ENCODE measurements at places on chromosomes 12 and 14.

GRCh38 chr12:75483431-75483830 is 2.9 kb downstream of the GLIPR1 start:
- DNase-seq, result no peak

- no peak for DNase-seq
Observed at GRCh38 chr14:21244544-21244943, 24.7 kb downstream of the HNRNPC start.

DNA sequence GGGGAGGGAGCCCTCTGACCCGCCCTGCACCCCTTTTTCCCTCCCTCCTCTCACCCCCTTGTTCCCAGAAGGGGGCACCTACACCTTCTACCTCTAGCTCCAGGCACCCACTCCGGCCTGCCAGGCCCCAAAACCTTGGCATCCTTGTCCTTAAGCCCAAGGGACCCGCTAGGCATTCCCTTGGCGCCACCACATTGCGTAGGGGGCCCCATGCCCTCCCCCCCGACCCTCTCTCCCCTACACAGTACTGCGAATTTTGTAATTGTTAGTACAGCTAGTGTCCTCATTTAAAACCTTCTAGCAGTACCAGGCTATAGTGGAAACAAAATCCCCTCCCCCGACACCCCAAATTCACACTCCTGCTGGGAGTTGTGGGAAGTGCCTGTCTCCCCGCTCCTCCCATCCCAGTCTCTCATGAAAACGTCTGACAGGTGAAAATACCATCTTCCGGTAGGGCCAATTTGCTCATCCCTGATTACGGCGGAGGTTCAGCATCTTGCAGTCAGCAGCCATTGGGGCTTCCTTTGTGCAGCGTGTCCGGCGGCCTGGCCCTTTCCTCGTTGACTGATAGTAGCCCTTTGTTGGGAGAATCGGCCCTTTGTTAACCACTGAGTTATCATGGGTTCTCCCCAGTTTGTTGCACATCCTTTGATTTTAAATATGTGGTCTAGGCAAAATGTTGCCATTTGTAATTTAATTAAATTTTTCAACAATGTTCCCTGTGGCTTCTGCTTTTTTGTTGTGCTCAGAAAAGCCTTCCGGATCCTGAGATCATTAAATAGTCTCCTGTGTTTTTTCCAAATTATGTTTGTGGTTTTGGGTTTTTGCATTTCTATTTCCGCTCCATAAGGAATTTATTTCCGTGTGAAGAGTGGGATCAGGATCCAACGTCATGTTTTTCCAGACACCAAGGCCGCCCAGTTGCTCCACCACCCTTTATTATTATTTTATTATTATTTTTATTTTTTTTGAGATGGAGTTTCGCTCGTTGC is 7.9 kb upstream of the CEP170B start:
- no peak for DNase-seq

DNA sequence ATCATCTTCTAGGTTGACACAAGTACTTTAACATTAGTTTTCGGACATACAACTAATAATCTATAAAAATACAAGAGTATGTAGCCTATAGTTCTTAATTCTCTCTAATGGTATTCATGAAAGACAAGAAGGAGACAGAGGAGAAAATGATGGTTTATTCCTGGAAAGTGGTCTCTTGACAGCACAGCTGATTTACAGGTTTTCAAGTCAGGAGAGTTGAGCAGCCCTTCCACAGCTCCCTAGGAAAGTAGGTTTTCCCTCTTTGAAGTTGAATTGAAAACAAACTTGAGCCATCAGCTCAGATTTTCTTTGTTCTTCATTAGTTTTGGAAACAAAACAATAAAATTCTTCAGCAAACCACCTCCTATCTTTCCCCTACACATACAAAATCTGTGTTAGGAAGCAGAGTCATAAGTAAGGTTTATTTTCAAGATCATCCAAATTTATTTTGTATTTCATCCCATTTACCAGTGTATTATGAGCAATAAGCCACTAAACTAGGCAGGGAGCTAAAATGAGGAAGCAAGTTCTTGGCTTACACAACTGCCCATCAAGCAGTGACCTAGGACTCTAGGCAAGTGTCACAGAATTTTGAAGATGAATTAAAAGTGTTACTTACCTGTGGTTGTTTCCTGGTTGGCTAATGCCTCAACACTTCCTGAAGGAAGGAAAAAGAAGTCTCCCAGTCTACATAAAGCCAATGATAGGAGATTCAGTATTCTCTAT is 357.0 kb downstream of the BCAT1 start:
- no peak for DNase-seq

DNA sequence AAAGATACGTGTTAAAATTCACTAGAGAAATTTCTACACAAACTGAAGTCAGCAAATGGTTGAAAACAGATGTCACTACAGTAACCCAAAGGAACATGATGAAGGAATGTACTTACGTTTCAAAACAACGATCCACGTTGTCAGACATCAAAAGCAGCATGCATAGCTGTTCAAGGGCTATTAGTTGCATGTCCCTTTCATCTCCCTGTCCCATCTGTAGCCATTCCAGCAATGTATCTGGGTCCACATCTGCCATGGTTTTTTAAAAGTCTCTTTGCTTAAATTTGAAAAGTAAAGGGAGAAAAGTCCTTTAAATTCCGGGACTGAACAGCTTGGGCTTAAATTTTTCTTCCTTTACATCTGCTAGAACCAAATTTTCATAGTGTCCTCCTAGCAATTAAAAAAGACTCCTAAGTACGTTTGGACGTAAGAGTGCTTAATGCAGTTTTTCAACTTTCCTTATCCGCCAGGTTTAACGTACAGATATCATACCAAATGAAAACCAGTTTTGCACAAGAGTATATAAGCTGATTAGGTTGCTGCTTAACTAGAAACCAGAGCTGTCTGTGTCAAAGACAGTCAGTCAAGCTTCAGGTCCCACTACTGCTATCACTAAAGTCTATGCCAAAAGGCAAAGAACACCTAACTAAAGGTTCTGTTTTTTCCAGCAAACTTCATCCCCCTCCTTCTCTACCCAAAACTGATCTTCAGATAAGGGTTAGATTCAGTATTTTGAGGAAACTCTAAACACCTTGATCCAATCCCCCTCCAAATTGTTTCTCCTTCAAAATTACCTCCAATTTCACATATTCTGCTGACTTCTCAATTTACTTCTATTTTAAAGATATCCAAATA is 1.7 kb downstream of the HECTD1 start:
- peak; percentile 45 for DNase-seq

DNA sequence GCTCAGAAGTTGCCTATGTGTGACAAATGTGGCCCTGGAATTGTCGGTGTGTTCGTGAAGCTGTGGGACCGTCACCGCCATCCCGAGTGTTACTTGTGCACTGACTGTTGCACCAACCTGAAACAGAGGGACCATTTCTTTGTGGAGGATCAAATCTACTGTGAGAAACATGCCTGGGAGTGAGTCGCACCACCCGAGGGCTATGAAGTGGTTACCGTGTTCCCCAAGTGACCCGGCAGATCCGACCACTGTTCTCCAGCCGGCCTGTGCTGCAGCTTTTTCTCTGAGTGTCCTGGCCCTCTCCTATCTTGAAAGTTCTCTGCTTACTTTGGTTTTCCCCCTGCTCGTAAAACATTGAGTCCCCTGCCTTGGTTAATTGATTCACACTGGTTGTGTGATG is 65.3 kb downstream of the VCPKMT start:
- DNase-seq, result no peak

DNA sequence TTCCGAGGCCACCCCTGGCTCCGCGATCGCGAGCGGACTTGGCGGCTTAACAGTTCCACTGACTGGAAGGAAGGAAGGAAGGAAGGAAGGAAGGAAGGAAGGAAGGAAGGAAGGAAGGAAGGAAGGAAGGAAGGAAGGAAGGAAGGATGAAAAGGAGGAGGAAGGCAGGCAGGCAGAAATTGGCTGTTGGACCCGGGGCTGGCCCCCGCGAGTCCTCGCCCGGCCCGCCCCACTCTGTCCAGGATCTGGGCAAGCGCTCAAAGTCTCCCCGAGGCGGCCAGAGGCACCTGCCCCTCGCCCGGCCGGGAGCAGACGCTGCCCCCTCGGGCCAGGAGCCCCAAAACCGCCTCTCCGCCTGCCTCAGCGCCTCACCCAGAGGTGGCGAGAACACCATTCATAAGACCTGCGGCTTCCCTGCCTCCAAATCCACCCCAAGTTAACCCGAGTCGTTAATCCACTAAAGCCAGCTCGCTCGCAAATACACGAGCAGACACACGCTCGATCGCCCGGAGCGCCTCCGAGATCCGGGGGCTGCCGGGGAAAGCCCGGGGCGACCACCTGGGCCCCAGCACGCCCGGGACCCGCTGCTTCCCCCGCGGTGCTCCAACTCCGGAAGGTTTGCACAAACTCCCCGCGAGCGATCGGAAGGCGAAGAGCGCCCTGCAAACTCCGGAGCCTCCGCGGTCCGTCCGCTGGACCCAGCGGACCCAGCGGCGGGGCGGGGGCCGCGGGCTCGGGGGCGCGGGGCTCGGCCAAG is 844 bp downstream of the DPF3 start:
- DNase-seq, result no peak

DNA sequence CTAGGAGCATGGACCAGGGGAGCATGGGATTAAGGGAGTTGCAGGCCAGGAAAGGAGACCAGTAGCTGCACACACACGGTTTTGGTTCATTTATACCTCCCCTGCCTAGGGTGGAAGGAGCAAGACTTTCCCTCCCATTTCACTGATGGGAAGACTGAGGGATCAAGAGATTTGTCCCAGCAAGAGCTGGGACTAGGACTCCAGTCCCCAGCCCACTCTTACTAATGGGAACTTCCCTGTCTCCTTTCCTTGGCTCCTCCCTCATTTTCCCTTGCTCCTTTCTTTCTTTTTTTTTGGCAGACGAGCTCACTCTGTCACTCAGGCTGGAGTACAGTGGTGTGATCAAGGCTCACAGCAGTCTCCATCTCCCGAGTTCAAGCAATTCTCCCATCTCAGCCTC is 13.0 kb downstream of the SCNN1A start:
- no peak for DNase-seq

All from fibroblast of skin of left biceps (primary cell).